Stimulated activated CD4-positive, alpha-beta T cell treated with anti-CD3 and anti-CD28 coated beads, TNF-alpha, amount 100 ng/mL, for 24 hours (primary cell): ENCODE measurements at places on chromosomes 11 and 22.

- no peak for DNase-seq
These were observed 1.6 kb downstream of the MARK2 start for GRCh38 chr11:63840356-63841060.

- DNase-seq, result no peak
These were observed 43.7 kb downstream of the ZBTB16 start for GRCh38 chr11:114102993-114103896.

- no peak for DNase-seq
These were observed 788.3 kb downstream of the NTM start for GRCh38 chr11:132158696-132159095.

GRCh38 chr11:124499711-124500110 is 43.7 kb downstream of the OR8B12 start:
- no peak for DNase-seq

DNA sequence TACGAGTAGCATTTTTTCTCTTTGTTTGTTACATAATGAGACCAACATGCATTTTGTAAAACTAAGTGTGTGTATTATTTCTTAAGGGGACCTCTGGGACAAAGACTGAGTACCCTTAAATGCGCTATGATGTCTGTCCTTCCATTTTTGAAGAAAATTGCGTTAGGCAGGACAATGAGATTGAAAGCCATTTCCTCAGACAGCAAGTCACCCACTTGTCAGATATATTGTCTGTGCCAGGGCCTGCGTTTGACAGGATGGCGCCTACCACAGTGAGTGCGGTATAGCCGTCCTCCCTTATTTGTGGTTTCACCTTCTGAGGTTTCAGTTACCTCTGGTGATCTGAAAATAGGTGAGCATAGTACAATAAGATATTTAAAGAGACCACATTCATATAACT is 2.2 kb downstream of the AP2A2 start:
- DNase-seq, result no peak

DNA sequence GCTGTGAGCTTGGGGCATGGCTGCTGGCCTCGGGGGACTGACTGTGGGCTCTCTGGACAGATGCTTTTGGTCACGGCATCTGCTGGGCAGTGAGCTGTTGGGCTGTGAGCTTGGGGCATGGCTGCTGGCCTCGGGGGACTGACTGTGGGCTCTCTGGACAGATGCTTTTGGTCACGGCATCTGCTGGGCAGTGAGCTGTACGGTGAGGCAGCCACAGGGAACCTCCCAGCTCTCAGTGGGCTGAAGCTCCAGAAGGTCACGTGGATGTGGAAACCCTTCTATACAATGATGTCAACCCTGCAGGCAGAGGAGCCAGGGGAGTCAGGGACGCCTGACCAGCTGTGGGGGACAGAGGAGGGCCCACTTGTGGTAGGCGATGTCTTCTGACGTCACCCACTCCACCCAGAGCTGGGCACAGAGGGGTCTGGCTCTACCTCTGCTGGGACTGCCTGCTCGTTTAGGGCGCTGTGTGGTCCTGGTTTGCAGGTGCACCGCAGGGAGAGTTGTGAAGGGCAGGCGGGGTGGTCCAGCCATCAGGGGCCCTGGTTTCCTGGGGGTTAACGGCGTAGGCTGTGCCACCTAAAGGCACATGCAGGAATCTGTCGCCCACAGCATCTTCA is 1331.3 kb downstream of the BRD1 start:
- DNase-seq, result no peak

DNA sequence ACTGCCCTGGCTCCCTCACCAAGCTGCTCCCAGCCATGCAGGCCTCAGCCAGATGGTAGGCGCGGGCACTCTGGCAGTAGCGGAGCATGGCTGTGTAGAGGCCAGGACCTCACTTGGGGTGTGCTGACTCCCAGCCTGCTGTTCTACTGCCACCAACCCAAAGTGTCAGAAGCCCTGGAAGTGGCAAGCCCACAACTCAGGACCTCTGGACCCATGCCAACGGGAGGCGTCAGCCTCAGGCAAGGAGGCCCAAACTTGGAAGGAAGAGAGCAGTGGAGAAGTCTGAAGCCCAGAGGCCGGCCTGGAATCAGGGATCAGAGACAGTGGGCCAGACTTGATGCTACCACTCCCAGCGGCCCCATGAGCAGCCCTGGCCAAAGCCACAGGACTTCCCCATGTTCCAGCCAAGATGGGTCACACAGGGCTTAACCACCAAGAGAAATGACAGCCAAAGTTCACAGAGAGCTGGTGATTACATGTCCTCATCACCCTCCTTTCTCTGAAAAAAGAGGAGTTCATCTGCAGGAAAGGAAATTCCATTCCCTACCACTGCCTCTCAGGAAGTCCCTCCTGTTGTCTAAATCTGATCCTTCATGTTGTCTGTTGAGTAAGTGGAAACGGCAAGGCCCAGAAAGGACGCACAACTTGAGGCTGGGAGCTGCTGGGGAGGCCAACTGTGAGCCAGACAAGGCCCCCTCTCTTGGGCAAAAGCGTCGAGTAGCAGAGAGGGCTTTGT is 4.4 kb downstream of the ARRB1 start:
- no peak for DNase-seq

DNA sequence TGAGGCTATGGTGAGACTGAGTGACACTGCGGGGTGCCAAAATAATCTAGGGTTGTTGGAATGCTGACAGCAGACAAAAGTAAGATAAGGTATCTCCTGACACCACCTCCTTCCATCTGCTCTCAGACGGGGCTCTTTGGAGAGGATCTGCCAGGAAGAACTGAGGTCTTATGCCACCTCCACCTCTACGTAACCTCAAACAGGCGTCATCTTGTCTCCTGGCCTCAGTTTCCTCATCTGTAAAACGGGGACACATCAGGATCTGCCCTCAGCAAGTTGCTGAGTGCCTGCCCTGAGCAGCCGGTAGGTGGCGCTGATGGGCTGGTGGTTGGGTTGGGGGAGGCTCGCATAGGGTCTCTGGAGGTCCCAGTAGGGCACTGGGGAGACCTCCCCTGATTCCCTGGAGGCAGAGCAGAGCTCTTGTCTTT is 1.7 kb upstream of the MYEOV start:
- DNase-seq, result no peak

DNA sequence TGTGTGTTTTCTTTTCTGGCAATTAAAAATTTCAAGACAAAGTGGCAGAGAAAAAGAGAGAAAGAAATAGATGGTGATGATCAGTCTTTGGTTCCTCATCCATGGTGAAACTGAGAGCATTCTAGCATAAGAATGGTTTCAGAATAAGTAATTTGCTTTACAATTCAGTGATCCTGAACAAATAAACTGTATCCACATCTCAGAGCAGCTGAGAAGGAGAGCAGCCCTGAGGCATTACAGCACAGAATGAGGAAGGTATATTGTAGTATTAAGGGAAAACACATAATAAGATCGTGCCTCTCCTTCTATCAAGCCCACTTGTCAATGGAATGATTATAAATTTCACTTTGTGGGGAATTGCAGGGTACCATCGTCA is 17.4 kb downstream of the LUZP2 start:
- no peak for DNase-seq

GRCh38 chr22:48807155-48807554 is 1020.5 kb downstream of the BRD1 start:
- DNase-seq, result no peak
